Thoracic aorta (tissue), 2 donors: ENCODE measurements at places on chromosomes 11 and 22. TPM values are rescaled to one million over a fixed set of nuclear protein-coding genes. Genes with fewer than 3 reads are reported as not detected.

DNA sequence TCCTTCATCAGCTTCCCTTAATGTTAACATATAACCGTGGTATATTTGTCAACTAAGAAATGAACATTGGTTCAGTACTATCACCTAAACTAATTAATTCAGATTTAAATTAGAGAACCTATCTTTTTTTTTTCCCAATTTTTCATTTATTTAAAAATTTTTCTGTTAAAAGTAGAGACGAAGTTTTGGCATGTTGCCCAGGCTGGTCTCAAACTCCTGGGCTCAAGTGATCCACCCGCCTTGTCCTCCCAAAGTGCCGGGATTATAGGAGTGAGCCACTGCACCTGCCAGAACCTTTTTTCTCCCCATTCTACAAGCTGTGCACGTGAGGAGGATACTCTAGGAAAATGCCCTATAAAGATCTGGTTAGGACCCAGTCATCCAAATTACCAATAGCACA is 3.6 kb downstream of the EI24 start:
- DNase-seq, result no peak

DNA sequence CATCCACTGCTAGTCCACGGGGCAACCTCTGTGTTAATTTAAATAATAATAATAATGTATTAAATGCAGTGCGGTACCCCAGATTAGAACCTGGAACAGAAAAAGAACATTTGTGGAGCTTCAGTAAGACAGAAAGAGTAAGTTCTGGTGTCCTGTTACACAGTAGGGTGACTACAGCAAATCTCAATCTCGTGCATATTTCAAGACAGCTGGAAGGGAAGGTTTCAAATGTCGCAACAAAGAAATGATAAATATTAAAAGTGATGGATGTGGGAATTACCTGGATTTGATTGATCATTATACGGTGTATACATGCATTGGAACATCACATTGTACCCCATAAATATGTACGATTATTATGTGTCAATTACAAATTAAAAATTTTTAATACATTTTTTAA is 1.7 kb upstream of the RAC2 start:
- DNase-seq, result no peak

GRCh38 chr11:31826536-31827438 is 15.7 kb upstream of the PAX6 start:
- DNase-seq, result no peak

GRCh38 chr11:75482931-75483469 is 42.7 kb downstream of the GDPD5 start:
- DNase-seq, result no peak

GRCh38 chr11:130829920-130830511 is 86.3 kb downstream of the SNX19 start:
- no peak for DNase-seq

- no peak for DNase-seq
These were observed 43.2 kb upstream of the CREB3L1 start for GRCh38 chr11:46234311-46234710.

DNA sequence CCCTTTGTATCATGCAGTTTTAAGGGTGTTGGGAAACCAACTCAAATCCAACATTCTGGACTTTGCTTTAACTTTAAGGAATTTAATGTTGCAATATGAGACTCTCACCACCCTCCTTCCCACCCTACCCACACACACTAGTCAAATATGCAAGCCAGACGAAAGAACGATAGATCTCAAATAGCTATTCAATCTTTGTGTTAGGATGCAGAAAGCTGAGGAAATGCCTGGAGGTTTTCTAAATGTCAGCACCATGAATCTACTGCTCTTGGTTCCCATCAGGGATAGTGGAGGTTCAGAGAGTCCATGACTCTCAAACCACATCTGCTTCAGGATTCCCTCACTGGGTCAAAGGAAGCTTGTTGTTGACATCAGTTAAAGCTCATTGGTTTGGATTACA is 33.7 kb downstream of the EXPH5 start:
- no peak for DNase-seq

- DNase-seq, result no peak
These were observed 177.8 kb upstream of the MPPED2 start for GRCh38 chr11:30763951-30764350.

- peak; percentile 71 for DNase-seq
These were observed 14.7 kb downstream of the MPEG1 start for GRCh38 chr11:59197991-59198390.

DNA sequence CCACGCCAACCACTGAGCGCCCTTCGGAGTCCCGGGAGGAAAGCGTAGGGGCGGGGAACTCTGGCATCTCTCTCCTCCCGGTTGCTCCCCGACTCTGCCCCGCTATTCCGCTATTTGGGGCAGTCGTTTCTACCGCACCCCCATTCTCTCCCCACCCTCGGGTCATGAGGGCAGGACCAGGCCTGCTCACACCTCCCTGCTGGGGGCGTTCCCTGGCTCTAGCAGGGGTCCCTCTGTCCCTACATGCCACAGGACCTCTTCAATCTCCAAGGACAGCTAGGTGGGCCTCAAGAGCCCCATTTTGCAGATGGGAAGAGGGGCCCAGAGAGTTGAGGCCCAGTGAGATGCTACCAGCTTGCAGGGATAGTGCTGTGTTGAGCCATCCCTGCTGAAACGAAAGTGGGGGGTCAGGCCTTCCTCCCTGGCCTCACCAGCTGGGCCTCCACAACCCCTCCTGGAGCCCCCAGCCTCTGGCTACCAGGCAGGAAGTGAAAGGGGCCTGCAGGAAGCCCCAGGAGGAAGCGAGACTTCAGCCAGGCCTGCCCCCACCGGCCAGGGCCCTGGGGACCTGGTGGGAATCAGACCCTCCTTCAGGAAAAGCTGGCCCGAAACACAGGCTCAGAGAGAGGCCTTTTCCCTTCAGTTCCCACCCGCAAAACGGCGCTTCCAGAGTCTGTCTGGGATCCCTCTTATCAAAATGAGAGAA is 5.5 kb upstream of the SHISA8 start:
- DNase-seq, result no peak

GRCh38 chr22:41638748-41639147 is 17.7 kb downstream of the XRCC6 start:
- no peak for DNase-seq

- no peak for DNase-seq
These were observed 13.0 kb upstream of the GNAZ start for GRCh38 chr22:23057331-23057730.

GRCh38 chr11:87447606-87448005 is 409.9 kb downstream of the TMEM135 start:
- DNase-seq, result no peak

DNA sequence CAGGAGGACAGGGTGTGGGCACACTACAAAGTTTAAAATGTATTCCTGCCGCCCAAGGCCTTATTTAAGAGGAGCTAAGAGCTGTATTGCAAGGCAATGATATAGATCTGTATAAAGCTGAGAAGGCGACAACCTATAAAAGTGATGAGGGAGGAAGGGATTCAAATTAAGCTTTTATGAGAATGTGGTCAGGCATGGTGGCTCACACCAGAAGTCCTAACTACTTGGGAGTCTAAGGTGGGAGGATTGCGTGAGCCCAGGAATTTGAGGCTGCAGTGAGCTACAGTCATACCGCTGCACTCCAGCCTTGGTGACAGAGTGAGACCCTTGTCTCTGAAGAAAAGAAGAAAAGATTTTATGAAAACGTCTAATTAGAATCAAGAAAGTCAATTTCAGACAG is 9.7 kb upstream of the GLB1L3 start:
- DNase-seq, result no peak

DNA sequence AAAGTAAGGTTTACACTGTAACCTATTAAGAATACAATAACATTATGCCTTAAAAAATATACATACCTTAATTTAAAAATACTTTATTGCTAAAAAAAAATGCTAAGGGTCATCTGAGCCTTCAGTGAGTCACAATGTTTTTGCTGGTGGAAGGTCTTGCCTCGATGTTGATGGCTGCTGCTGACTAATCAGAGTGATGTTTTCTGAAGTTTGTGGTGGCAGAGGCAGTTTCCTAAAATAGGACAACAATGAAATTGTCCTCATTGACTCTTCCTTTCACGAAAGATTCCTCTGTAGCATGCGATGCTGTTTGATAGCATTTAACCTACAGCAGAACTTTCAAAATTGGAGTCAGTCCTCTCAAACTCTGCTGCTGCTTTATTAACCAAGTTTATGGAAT is 97.6 kb downstream of the FAT3 start:
- no peak for DNase-seq

GRCh38 chr11:101718402-101718801 is 134.6 kb upstream of the TRPC6 start:
- no peak for DNase-seq

DNA sequence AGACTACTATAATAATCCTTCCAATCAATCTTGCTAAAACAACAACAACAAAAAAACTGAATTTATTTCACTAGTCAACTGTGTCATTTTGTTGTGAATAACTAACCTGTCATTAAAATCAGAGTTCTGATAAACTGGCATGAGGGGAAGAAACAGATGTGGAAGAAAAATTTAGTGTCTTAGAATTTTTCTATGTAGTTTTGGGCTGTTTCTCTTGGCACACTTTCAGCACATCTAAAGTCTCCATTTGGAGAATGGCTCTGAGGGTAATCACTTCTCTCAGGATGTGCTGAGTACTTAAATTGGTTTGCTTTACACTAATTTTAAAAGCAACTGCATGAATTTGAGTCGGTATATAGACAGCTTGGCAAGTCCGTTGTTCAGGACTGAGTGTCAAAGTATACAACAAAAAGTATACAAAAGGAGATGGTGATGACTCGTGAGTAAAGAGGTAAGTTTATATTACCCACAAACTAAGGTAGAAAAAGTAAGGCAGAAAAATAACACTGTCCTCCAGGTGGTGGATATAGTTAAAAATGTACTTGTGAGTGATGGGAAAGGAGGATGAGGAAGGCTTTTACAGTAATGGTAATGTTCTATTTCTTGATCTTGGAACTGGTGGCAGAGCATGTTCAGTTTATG is 10.2 kb downstream of the HTATIP2 start:
- no peak for DNase-seq

- DNase-seq, result no peak
These were observed 55.8 kb downstream of the IRAG1 start for GRCh38 chr11:10637731-10638151.

GRCh38 chr11:18773104-18773503 is 18.5 kb downstream of the PTPN5 start:
- no peak for DNase-seq

- no peak for DNase-seq
These were observed 24.1 kb downstream of the OR10D3 start for GRCh38 chr11:124207102-124207792.

- no peak for DNase-seq
These were observed 67.2 kb downstream of the EFCAB6 start for GRCh38 chr22:43744700-43745410.

GRCh38 chr11:26143566-26144290 is 188.2 kb upstream of the ANO3 start:
- no peak for DNase-seq

DNA sequence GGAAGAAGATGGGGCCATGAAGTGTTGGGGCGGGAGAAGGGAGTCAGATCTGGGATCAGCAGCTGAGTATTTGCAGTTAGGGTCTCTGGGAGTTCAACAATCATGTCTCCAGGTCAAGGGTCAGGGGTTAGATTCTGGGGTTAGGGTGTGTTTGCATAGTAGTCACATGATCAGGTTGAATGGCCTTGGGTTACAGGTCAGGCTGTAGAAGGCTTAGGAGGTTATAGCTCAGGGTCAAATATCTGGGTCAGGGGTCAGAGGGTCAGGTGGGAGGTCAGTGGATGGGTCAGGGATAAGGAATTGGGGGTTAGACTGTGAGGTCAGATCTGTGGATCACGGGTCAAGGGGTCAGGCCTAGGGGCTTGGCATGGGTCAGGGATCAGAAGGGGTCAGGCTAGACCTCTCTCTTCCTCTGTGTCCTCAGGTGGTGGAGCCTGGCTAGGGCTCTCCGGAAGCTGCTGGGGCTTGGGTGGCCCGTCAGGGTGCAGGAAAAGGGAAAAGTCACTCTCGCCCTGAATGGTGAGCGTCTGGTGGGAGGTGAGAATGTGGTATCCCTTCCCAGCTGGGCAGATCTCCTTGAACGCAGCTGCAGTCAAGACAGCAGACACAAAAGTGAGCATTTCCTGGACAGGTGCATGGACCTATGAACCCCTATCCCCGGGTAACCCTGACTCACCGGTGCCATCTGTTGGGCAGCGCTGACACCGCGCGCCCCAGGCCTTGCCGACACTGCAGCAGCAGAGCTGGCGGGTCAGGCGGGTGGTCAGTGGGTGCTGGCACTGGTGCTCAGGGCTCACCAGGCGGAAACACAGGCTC is 6.4 kb downstream of the LTBP3 start:
- no peak for DNase-seq

GRCh38 chr11:73401924-73402833 is 26.0 kb downstream of the RELT start:
- no peak for DNase-seq

DNA sequence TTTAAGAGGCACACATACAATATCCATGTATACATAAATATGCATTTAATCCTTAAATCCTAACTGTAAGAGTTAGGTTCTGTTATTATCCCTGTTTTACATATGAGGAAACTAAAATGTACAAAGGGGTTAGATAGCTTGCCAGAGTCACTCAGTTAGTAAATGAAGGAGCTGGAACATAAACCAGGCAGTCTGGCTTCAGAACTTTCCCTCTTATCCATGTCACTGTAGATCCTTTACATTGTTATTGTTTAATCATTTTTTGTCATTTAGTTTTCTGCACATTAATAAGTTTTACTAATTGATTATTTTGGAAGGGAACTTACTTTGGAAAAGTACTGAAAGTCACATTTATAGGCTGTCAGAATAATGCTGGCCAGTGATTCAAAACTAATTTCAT is 282.4 kb downstream of the TMEM135 start:
- no peak for DNase-seq

- no peak for DNase-seq
These were observed 101.7 kb downstream of the ATM start for GRCh38 chr11:108324587-108324986.

GRCh38 chr11:63613517-63614135 is 607 bp downstream of the PLAAT3 start:
- DNase-seq, result no peak

GRCh38 chr11:97786961-97787360 is 1233.8 kb upstream of the CNTN5 start:
- DNase-seq, result no peak

- no peak for DNase-seq
These were observed 31.5 kb downstream of the PARVG start for GRCh38 chr22:44211946-44212930.

DNA sequence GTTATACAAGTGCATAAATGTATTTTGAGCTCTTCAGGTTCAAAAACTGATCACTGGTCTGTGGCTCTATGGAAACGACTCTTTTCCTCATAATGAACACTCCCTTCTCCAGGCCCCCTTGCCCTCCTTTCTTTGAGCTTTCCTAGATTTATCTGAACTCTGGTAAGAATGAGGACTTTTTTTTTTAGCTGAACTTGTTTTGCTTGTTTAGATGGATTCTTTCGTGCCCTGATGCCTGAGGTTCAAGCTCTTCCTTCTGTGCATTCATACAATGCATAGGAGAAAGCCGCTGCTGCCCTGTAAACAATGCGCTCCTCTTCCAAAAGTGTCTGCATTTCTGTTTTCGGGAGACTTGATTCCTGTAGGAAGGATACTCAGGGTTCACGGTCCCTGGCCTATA is 205.1 kb downstream of the TENM4 start:
- no peak for DNase-seq

The PHLDA2 gene
- total RNA-seq, result 21.3 TPM

The MYOD1 gene
- total RNA-seq, result not detected

The PC gene
- 8.0 TPM for total RNA-seq

The GRAMD1B gene
- 5.7 TPM for total RNA-seq

The SLC35C1 gene
- total RNA-seq, result 28.4 TPM

The MMP11 gene
- total RNA-seq, result 10.2 TPM

The VPREB1 gene
- not detected for total RNA-seq

The EFCAB6 gene
- total RNA-seq, result 2.5 TPM

The CYB5R2 gene
- 12.6 TPM for total RNA-seq
